ENCODE measurements at places on chromosomes 5 and 9. TPM values are rescaled to one million over a fixed set of nuclear protein-coding genes. Genes with fewer than 3 reads are reported as not detected.
A peak's percentile ranks its signal among the peaks of the same experiment; 100 is the strongest.

DNA sequence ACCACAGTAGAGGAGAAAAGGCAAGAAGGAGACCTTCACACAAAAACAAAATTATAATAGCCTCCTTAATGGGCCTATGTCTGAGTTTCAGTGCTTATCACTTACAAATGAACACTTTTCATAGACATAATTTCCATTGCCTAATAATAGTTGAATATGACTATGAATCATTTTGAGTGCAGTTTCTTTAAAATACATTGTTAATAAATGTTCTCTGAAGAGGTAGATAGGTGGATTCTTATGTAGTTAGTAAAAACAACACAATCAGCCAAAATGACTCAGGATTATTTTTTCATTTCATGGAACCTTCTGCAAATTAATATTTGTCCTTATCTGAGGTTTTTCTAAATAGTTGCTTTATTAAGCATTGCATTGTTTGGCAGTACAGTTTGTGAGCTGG lies 45.6 kb downstream of the DAPK1 start:
- H3K36me3 ChIP-seq, result no peaks in the 10 kb centered on the region
- no peak for DNase-seq
- no peak overlapping the region for H3K27ac ChIP-seq
- no peak overlapping the region for H3K4me3 ChIP-seq
- H3K27me3 ChIP-seq, result no peaks in the 10 kb centered on the region

DNA sequence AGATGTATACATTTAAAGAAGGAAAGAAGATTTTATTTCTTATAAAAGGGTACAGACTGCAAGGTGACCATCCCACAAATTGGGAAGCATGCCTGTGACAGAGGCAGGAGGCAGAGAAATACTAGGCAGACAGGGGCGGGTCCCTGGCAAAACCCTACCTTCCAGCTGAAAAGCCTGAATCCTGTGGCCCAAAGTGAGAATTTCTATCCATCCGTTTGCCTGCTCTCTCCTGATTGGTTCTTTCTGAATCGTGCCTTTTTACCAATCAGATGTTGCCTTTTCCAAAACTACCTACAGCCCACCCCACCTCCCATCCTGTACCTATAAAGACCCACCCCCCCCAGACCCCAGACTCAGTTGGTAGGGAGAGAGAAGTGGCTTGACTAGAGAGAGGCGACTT lies 3.4 kb upstream of the SH3GLB2 start:
- no peaks in the 10 kb centered on the region for H3K27me3 ChIP-seq
- no peak overlapping the region for H3K4me3 ChIP-seq
- H3K36me3 ChIP-seq, result no peaks in the 10 kb centered on the region
- no peak for DNase-seq

GRCh38 chr5:132458226-132458560 lies 32.4 kb downstream of the IRF1 start:
- H3K4me1 ChIP-seq, result peaks cover 84% of the 10 kb centered on the region
- peak overlapping the region; percentile 97 for H3K27ac ChIP-seq
- H3K27me3 ChIP-seq, result no peaks in the 10 kb centered on the region
- H3K4me3 ChIP-seq, result no peak overlapping the region

GRCh38 chr5:133520062-133520461 lies 92.3 kb downstream of the FSTL4 start:
- no peak for DNase-seq
- H3K4me1 ChIP-seq, result no peaks in the 10 kb centered on the region

GRCh38 chr5:42745426-42745825 lies 11.2 kb upstream of the CCDC152 start:
- no peaks in the 10 kb centered on the region for H3K36me3 ChIP-seq
- H3K27ac ChIP-seq, result no peak overlapping the region
- H3K27me3 ChIP-seq, result no peaks in the 10 kb centered on the region
- DNase-seq, result no peak
- H3K4me3 ChIP-seq, result no peak overlapping the region

DNA sequence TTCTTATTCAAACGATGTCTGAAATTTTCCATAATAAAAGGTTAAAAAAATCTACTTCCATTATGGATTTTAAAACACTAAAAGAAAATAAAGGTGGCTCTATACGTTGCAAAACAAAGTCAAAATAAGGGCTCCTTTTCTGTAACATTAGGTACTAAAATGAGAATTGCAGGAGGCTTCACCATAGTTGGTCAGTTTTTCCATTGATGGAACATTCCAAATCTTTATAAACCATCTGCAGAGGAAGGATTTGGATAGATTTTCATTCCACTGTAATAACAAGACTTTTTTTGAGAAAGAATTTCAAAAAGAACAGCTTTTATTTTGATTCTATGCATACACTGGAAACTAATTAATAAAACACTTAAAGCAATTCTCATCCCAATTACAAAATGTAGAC lies 145.6 kb downstream of the LURAP1L start:
- H3K36me3 ChIP-seq, result no peaks in the 10 kb centered on the region
- no peak overlapping the region for H3K4me3 ChIP-seq
- H3K27ac ChIP-seq, result no peak overlapping the region
- no peaks in the 10 kb centered on the region for H3K4me1 ChIP-seq
- no peaks in the 10 kb centered on the region for H3K27me3 ChIP-seq
- no peak for DNase-seq

DNA sequence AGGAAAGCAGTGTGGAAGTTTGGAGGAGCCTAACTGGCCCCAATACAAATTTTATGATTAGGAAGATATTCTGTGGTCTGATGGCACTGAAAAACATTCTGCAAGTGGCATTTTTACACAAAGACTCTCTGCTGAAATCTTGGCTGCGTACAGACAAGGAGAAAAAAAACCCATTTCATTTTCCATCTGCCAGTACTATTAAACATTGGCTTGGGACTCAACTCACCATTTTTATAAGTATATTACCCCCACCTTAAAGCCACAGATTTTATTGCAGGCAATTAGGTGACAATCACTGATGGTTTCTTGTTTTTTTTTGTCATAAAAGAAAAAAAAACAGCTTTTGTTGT lies 206.9 kb downstream of the PTTG1 start:
- no peaks in the 10 kb centered on the region for H3K36me3 ChIP-seq
- no peaks in the 10 kb centered on the region for H3K27me3 ChIP-seq
- H3K4me1 ChIP-seq, result no peaks in the 10 kb centered on the region
- H3K27ac ChIP-seq, result no peak overlapping the region

- H3K27me3 ChIP-seq, result no peaks in the 10 kb centered on the region
- H3K4me1 ChIP-seq, result peaks cover 18% of the 10 kb centered on the region
- DNase-seq, result no peak
- no peak overlapping the region for H3K4me3 ChIP-seq
- no peaks in the 10 kb centered on the region for H3K36me3 ChIP-seq
- H3K27ac ChIP-seq, result peak overlapping the region; percentile 75
These were observed 108.6 kb upstream of the RAD23B start for GRCh38 chr9:107174441-107174840.

DNA sequence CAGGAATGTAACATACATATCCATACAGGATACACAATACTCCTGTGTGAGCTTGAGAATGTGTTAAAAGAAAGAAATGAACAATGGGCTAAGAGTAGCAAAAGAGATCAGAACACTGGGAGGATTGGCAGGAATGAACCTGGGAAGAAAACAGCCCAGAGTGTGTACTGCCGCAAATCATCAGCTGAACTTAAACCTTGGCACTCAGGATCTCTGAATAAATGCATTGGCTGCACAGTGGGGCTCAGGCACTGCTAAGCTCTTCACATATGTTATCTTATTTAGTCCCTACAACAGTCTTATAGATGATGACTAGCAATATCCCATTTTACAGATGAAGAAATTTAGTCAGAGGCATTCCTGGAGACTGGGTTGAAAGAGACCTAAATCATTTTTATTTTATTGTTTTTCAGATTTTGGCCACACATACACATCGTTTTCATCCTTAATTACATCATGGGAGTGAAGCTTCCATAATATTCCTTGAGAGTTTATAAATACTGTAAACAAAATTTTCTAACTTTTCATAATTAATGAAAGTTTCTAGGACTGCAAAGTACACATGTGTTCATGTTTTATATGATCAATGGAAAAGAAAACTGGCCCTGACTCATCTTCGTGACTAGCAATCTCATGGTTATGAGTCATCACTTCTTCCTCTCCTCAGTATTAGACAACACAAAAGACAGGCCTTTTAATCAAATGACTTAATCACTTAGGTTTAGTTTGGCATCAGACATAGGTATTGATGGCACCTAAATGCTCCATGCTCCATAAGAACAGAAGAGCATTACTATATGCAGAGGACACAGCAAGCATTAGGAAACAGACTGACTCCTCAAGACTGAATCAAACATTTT lies 59.2 kb downstream of the CDH18 start:
- H3K27me3 ChIP-seq, result no peaks in the 10 kb centered on the region
- no peak overlapping the region for H3K27ac ChIP-seq
- no peak overlapping the region for H3K4me3 ChIP-seq
- no peaks in the 10 kb centered on the region for H3K36me3 ChIP-seq

GRCh38 chr9:93134740-93135444 lies 841 bp upstream of the NINJ1 start:
- peak overlapping the region; percentile 82 for H3K27ac ChIP-seq
- H3K4me1 ChIP-seq, result peaks cover 49% of the 10 kb centered on the region
- H3K4me3 ChIP-seq, result peak overlapping the region; percentile 89
- H3K36me3 ChIP-seq, result no peaks in the 10 kb centered on the region

GRCh38 chr5:2801577-2802525 lies 50.4 kb upstream of the IRX2 start:
- no peak overlapping the region for H3K4me3 ChIP-seq
- H3K27ac ChIP-seq, result no peak overlapping the region
- no peaks in the 10 kb centered on the region for H3K36me3 ChIP-seq
- DNase-seq, result no peak
- no peaks in the 10 kb centered on the region for H3K4me1 ChIP-seq

DNA sequence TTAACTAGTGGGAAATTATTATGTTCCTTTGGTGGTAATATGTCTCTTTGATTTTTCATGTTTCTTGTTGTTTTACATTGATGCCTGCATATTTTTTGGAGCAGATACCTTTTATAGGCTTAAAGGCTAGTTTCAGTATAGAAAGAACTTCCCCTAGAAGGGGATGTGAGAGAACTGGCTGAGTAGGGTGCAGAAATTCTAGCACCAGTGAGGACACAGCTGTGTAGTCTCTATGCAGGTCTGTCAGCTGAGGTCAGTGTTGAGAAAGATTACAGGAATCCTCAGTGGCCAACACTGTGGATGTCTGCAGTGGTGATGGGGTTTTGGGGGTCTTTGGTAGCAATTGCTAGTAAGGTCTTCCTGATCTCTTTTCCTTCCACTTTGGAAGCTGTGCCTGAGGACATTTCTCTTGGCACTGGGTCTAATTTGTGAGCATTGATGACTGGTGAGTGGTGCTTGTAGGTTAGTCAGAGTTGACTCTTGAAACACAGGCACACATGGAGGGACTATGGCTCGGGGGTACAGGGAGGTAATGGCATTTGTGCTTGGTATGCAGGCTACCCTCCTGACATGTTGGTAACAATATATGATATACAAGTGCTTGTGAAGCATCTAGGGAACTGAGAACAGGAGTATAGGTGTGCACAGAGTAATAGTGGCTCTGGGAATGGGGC lies 221.4 kb downstream of the SPATA31D1 start:
- no peaks in the 10 kb centered on the region for H3K4me1 ChIP-seq
- H3K27me3 ChIP-seq, result no peaks in the 10 kb centered on the region
- no peak overlapping the region for H3K4me3 ChIP-seq
- no peak for DNase-seq

GRCh38 chr9:80586786-80587330 lies 1015.1 kb downstream of the TLE4 start:
- no peak overlapping the region for H3K4me3 ChIP-seq
- H3K36me3 ChIP-seq, result no peaks in the 10 kb centered on the region
- H3K4me1 ChIP-seq, result no peaks in the 10 kb centered on the region
- no peak overlapping the region for H3K27ac ChIP-seq

DNA sequence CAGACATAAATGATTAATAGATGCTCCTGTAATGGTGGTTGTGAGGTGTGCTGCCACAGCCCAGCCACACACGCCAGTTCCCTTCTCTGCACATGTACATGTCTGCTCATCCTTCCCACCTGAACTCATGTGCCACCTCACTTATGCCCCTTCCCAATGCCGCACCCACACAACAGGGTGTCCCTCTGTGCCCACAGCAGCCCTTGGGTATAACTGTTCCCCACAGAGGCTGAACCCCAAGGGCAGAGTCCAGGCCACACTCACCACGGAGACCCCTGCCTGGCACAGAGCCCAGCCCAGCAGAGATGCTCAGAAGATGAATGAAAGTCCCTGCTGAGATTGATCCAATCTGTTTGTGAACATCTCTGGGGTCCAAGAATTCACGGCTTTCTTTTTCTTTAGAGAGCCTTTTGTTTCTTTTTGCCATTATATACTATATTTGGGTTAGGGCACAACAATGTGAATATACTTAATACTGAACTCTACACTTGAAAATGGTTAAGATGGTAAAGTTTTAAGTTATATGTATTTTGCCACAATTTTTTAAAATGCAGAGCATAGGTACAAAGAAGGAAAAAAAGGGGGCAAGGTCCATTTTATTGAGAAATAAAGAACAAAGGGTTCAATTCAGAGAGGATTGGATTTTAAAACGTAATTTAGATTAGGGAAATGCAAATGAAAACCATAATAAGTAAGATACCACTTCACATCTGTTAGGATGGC lies 29.6 kb downstream of the IRF1 start:
- H3K27me3 ChIP-seq, result no peaks in the 10 kb centered on the region
- peaks cover 84% of the 10 kb centered on the region for H3K4me1 ChIP-seq
- H3K4me3 ChIP-seq, result no peak overlapping the region
- H3K36me3 ChIP-seq, result peaks cover 22% of the 10 kb centered on the region
- peak; percentile 16 for DNase-seq

- no peak overlapping the region for H3K4me3 ChIP-seq
- DNase-seq, result peak; percentile 91
- peaks cover 41% of the 10 kb centered on the region for H3K4me1 ChIP-seq
- no peaks in the 10 kb centered on the region for H3K36me3 ChIP-seq
- peak overlapping the region; percentile 80 for H3K27ac ChIP-seq
These were observed 176.7 kb upstream of the DMAC1 start for GRCh38 chr9:7976167-7976755.

DNA sequence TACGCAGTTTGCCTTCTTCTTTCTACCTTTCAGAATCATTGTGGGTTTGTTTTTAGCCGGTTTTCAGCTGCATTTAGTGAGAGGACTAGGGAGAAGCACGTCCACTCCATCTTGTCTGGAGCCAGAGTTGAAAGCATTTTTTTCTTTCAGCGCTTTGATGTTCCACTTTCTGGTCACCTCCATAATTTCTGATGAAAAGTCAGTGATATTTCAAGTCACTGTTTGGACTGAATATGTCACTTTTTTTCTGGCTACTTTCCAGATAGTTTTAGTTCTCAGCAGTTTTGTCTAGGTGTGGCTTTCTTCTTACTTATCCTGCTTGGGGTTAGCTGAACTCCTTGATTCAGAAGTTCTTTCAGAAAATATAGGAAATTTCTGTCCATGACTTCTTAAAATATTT lies 123.9 kb upstream of the IER5L start:
- no peak overlapping the region for H3K4me3 ChIP-seq
- H3K27me3 ChIP-seq, result no peaks in the 10 kb centered on the region
- no peak for DNase-seq
- H3K36me3 ChIP-seq, result no peaks in the 10 kb centered on the region

GRCh38 chr5:100634937-100635534 lies 99.9 kb downstream of the FAM174A start:
- H3K4me1 ChIP-seq, result no peaks in the 10 kb centered on the region
- DNase-seq, result no peak
- no peaks in the 10 kb centered on the region for H3K36me3 ChIP-seq
- no peak overlapping the region for H3K27ac ChIP-seq
- no peak overlapping the region for H3K4me3 ChIP-seq
- no peaks in the 10 kb centered on the region for H3K27me3 ChIP-seq

- no peaks in the 10 kb centered on the region for H3K36me3 ChIP-seq
- H3K27ac ChIP-seq, result no peak overlapping the region
- no peaks in the 10 kb centered on the region for H3K4me1 ChIP-seq
- DNase-seq, result no peak
- no peak overlapping the region for H3K4me3 ChIP-seq
- H3K27me3 ChIP-seq, result no peaks in the 10 kb centered on the region
These were observed 268.4 kb downstream of the ELAVL2 start for GRCh38 chr9:23557689-23558088.

DHX29 gene
- total RNA-seq, result 19.3 TPM

C5 gene
- total RNA-seq, result 2.0 TPM

PIP5KL1 gene
- total RNA-seq, result 0.52 TPM

STPG3 gene
- not detected for total RNA-seq

PCSK5 gene
- 13.2 TPM for total RNA-seq
